Stimulated activated CD8-positive, alpha-beta memory T cell treated with anti-CD3 and anti-CD28 coated beads, Interleukin-4, amount 100 ng/mL, for 4 hours (primary cell): ENCODE measurements at places on chromosomes 7 and 10.
A peak's percentile ranks its signal among the peaks of the same experiment; 100 is the strongest.

DNA sequence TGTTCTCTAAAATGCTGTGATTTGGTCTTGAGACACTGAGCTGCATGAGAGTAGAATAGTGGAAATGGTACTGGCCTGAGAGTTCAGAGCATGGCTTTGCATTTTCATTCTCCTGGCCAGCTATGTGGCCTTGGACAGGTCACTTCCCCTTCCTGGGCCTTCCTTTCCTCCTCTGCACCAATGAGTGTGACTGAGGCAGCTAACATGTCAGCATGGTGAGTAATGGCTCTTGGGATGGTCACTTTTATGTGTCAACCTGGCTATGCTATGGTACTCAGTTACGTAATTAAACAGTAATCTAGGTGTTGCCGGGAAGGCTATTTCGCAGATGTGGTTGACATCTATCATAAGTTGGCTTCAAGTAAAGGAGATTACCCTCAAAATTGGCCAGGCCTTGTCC lies 109.3 kb downstream of the RTKN2 start:
- DNase-seq, result no peak

DNA sequence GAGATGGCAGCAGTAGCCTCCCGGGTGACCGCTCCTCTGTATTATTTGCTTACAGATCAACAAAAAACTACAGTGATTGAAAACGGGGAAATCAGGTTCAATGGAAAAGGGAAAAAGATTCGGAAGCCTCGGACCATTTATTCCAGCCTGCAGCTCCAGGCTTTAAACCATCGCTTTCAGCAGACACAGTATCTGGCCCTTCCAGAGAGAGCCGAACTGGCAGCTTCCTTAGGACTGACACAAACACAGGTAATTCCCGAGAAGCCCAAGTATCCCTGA lies 2.2 kb downstream of the DLX6 start:
- no peak for DNase-seq

GRCh38 chr7:158125721-158126120 lies 461.9 kb downstream of the PTPRN2 start:
- DNase-seq, result no peak

DNA sequence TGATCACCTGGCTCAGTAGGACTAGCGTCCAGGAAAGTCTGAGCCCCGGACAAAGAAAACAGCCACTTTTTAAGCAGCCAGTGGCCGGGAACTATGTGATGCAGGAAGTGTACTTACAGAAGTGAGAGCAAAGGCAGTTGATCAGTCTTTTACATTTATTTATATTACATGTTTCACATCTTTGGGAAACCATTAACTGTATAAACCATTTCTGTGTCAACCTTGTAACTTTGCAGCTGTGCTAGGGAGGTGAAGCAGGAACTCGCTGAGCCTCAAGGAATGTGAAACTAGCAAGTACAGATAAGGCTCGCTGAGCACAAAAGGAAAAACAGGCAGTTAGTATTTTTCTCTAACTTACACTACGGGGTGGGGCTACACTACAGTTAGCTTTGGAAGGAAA lies 39.9 kb upstream of the HECW1 start:
- no peak for DNase-seq

DNA sequence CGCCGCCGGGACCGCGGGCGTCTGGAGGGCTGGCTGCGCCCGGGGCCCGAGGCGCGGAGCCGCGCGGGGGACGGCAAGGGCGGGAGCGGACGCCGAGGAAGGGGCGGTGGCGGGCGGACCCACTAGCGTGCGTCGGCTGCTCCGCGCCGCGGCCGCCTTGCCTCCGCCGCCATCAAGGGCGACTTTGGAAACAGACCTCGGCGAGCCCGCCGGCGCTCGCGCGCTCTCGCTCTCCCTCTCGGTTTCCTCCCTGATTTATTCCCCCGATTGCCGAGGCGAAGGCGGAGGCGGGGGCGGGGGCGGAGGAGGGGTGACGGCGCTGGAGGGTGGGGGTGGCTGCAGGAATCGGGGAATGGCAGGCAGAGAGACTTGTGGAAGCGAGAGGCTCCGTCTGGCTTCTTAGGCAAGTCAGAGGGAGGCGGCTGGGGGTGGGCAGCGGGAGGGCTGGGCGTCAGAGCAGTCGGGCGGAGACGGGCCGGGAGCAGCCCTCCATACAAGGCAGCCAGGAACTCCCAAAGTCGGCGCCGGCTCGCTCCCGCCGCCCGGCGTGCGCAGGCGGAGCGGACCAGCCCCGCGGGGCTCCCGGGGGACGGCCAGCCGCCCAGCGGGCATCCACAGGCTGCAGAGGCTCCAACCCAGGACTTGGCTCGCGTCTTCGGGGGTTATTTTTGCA lies at the start of gene CACNA2D1:
CACNA2D1 (minus strand) TSS at position 231 of the 673 bp plus-strand sequence.
- DNase-seq, result no peak

- peak; percentile 24 for DNase-seq
These were observed 176.6 kb downstream of the PARD3 start for GRCh38 chr10:34638406-34639054.

DNA sequence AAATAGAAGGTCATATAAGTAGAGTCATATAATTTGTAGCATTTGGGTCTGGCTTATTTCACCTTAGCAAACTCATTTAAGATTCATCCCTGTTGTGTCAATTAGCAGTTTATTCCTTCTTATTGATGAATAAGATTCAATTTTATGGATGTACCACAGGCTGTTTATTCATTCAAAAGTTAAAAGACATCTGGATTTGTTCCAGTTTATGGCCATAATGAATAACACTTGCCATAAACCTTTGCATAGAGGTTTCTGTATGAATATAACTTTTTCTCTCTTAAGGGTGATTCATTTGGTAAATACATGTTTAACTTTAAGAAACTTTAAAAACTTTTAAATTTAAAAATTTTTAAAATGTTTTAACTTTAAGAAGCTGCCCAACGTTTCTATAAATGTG lies 66.4 kb downstream of the CPED1 start:
- DNase-seq, result no peak

- no peak for DNase-seq
These were observed 142.1 kb downstream of the GRID1 start for GRCh38 chr10:86224354-86225102.

- no peak for DNase-seq
These were observed 83.1 kb downstream of the VPS41 start for GRCh38 chr7:38825721-38826440.

- no peak for DNase-seq
These were observed 291.7 kb upstream of the HABP2 start for GRCh38 chr10:113261161-113261560.

- no peak for DNase-seq
These were observed 957 bp upstream of the SVIL start for GRCh38 chr10:29635711-29636144.

DNA sequence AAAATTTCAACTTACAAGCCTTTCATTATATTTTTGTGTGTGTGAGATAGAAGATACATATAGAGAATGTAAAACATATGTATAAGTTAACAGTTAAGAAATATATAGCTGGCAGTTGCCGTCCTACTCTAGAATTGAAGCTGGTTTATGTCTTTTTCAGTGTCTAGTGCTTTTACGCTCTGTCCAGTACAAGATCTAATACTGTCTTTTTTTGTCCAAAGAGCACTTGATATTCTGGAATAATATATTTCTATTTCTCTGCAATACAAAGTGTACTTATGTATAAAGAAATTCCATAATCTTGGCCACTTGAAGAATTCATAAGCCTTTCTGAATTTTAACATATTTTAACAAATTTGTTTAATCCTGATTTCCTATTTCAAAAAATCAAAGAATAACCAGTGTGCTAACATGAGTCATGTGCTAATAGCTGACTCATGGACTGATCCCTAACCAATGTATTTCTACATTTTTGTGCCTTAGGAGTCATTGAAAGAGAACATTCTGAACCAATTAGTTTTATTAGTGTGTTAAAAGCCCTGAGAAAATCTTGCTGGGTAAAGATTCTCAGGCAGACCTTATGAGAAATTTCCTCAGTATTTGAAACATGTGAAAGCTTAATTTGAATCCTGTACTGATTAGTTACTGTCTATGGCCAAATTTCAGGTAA lies 73.2 kb upstream of the CCAR1 start:
- DNase-seq, result no peak

DNA sequence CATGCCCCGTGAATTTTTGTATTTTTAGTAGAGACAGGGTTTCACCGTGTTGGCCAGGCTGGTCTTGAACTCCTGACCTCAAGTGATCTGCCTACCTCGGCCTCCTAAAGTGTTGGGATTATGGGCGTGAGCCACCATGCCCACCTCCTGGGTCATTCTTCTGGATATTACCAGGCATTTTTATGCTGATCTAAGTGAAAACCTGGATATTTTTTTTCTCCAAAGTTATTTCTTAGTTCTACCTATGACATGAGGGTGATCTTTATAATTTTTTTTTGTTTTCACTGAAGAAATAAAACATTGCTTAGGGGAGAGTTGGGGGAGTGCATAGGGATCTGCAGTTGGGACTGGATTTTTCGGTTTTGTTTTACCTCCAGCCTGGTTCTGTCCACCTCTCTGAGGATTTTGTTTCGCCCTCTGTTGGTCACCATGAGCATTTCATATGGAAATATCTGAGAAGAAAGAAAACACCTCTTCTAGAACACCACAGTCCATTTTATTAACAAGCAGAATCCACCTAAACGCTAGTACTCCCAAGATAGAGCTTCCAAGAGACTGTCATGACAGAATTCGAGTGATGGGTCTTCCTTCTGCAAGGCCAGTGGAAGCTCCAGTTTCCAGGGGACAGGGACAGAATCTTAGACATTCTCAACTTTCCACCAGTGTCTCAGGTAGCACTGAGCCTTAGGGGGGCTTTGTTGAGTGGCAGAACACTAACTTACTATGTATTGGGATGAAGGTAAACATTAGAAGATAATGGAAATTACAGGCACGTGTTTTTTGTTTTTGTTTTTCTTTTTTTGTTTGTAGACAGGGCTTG lies 33.4 kb upstream of the AFAP1L2 start:
- no peak for DNase-seq

- no peak for DNase-seq
These were observed 591.0 kb upstream of the PFKP start for GRCh38 chr10:2476218-2476811.

GRCh38 chr10:26690731-26691475 lies 6.6 kb upstream of the PDSS1 start:
- DNase-seq, result no peak
